ENCODE measurements at places on chromosomes 12 and 14. TPM values are rescaled to one million over a fixed set of nuclear protein-coding genes. Genes with fewer than 3 reads are reported as not detected.

DNA sequence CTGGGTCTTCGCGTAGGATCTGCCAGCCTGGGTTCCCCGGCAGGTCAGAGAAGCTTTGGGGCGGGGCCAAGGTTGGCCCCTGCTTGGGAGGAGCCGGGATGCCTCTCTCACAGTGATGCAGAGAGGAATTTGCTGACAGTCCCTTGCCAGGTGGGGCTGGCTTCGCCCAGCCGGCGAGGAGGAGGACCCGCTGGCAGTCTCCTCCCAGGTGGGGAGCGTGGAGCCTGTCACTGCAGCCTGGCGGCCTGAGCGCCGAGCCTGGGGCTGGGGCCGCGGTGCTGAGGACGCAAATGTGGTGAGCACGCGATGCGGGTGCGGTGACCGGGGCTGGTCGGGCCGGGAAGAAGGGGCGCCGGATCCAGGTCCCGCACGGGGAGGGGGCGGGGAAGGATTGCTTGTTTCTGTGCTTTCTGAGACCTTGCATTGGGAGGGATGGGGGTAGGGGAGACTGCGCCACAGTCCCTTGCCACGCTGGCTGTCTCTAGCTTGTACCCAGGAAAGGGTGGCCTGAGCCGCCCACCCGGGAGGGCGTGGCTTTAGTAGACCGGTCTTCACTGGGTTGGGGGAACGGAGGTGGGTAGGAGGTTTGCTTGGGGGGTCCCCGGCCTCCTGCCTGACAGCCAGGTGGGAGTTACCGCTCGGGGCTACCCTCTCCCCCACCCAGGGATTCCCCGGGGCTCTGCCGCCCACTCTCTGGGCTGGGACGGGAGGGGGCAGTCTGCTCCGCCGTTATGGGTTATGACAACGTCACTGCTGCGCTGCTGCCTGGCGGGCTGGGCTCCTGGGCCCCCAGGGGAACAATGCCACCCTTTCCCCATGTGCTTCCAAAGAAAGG, at the start of gene TMEM63C:
Gene TMEM63C (plus strand): TSS at position 196 of the 835 bp plus-strand sequence. CDS start 37,016 bp downstream, outside the sequence.
- peak; percentile 98 for DNase-seq

- DNase-seq: no peak
Observed at GRCh38 chr12:104538891-104539462, 82.2 kb downstream of the CHST11 start.

GRCh38 chr12:131862994-131863710, 31.3 kb upstream of the ULK1 start:
- no peak for DNase-seq

DNA sequence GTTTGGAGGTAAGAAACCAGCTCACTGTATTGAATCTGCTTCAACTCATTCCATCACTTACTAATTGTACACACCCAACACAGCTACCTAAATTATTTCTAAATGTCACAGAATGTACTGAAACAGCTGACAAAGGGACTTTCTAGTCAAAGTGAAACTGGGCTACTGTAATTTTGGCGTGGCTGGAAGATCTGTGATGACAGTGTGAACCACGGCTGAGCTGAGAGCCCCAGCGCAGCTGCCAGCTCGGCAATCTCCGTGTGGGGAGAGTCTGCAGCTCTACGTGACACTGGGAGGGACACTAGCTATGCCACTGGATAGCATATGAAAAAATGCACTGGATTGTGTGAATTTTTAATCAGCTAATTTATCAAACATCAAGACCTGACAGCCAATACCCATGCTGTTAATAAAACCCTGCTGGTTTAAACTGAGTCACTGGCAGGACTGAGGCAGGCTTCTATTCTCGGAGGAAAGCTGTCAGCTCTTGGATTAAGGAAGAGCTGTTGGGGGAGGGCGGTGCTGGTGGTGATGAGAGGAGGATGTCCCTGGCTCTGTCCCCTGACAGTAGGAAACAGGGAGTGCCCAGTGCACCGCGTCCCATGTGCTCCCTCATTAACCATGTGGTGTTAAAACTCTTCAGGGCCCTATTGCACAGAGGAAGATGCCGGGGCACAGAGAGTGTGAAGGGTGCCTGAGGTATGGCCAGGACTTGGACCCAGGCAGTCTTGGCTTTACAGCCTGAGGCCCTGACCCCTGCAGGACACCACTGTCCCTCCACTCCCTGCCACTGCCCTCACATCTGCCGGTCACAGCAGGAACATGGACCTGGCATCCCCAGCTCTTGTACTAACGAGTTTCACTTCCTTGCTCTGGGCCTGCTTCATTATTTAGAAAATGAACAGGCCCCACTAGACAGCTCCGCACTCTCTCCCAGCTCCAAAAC, 13.3 kb downstream of the SLC15A4 start:
- no peak for DNase-seq

NRXN3 gene
- total RNA-seq: 1.7 TPM

GRCh38 chr12:71070416-71071128, 87.2 kb downstream of the TSPAN8 start:
- peak; percentile 50 for DNase-seq

Data from PC-3 (cell line).